ENCODE measurements at places on chromosomes 1 and 21.

DNA sequence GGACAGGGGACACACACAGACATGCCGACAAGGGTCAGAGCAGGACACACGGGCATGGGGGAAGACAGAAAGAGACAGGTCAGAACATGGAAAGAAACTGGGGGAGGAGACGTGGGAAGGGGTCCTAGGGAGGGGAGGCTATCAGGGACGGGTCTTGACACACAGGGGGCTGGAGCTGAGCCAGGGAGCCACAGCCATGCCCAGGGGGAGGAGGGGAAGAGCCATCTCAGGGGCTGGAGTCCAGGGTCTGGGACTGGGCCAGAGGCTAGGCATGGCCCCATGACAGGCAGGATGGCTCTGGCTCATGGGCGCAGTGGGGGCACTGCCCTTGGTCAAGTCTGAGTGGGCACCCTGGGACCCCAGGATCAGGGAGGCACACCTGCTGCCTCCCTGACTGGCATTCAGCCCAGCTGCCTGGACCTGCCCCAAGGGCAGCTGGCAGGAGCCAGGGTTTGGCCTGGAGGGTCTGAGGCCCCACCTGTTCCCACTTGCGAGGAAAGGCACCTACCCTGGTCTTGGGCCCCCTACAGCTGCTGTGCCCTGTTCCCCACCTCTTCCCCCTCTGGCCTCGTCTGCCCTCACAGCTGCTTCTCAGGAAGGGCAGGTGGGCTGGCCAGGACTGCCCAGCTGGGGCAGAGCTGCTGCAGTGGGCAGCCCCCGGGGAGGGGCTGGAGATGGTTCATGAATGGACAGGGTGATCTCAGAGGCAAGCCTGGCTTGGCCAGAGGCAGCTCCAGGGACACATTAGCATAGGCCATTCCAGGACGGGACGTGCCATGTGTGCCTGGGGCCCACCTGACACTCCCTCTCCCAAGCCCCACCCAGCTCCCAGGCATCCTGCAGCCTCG, 42.9 kb downstream of the HSPG2 start:
- no peaks in the 10 kb centered on the region for H3K4me1 ChIP-seq
- no peak overlapping the region for H3K27ac ChIP-seq
- DNase-seq, result no peak
- H3K27me3 ChIP-seq, result no peaks in the 10 kb centered on the region

DNA sequence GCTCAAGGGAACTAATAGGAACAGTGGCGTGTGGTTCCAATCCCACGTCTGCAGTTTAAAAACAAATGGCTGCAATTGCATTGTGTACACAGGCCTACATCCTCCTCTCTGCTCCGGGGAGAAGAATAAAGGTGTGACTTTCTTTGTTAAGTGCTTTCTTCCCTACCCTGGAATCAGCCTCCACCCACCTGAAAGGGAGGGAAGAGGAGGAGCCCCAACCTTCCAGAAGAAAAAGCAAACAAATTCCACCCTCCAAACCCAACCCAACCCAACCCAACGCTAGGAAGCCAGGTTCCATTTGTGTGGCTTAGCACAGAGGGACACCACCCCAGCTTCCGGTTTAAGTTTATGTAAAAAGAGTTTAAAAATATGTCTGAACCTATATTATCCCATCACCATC, 11.8 kb upstream of the BACE2 start:
- no peaks in the 10 kb centered on the region for H3K36me3 ChIP-seq
- H3K27ac ChIP-seq, result no peak overlapping the region
- no peaks in the 10 kb centered on the region for H3K27me3 ChIP-seq
- no peak overlapping the region for H3K4me3 ChIP-seq
- DNase-seq, result no peak

DNA sequence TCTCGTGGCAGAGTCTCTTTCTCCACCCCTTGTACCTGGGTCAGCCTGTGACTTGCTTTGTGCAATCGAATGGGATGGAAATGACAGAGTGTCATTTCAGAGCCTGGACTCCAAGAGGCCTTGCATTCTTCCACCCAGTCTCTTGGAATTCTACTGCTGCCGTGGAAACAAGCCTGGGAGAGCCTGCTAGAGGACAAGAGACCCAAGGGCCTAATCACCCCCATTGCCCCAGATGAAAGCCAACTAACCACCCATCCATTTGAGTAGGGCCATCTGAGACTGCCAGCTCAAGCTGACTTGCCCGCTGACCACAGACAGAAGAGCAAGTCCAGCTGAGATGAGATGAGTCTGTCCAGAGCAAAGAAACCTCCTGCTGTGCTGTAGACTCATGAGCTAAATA, 201.6 kb downstream of the PTPRU start:
- H3K27me3 ChIP-seq, result no peaks in the 10 kb centered on the region
- DNase-seq, result no peak
- no peaks in the 10 kb centered on the region for H3K36me3 ChIP-seq
- no peaks in the 10 kb centered on the region for H3K4me1 ChIP-seq
- H3K27ac ChIP-seq, result no peak overlapping the region

GRCh38 chr21:32604464-32604863, 7.7 kb downstream of the CFAP298 start:
- no peak for DNase-seq
- H3K27ac ChIP-seq, result no peak overlapping the region
- peaks cover 66% of the 10 kb centered on the region for H3K36me3 ChIP-seq
- no peak overlapping the region for H3K4me3 ChIP-seq
- no peaks in the 10 kb centered on the region for H3K27me3 ChIP-seq

DNA sequence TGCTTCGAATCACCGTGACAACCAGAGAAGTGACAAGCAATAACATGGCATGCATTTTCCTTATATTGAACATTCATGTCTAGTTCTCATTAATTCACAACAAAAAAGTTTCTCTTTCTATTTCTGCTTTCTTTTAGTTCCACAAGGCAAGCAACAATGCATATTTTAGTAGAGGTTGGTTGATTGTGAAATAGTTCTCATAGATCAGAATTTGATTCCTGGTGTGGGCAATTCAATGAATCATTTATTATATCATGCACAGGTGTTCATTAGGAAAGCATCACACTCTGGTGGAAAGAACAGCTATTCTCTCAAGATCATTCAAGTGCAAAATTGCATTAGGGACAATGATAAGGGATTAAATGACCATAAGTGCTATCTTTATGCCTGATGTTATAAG, 980.9 kb downstream of the BRINP3 start:
- no peaks in the 10 kb centered on the region for H3K36me3 ChIP-seq
- H3K4me3 ChIP-seq, result no peak overlapping the region
- no peak for DNase-seq
- no peaks in the 10 kb centered on the region for H3K4me1 ChIP-seq
- H3K27me3 ChIP-seq, result no peaks in the 10 kb centered on the region

DNA sequence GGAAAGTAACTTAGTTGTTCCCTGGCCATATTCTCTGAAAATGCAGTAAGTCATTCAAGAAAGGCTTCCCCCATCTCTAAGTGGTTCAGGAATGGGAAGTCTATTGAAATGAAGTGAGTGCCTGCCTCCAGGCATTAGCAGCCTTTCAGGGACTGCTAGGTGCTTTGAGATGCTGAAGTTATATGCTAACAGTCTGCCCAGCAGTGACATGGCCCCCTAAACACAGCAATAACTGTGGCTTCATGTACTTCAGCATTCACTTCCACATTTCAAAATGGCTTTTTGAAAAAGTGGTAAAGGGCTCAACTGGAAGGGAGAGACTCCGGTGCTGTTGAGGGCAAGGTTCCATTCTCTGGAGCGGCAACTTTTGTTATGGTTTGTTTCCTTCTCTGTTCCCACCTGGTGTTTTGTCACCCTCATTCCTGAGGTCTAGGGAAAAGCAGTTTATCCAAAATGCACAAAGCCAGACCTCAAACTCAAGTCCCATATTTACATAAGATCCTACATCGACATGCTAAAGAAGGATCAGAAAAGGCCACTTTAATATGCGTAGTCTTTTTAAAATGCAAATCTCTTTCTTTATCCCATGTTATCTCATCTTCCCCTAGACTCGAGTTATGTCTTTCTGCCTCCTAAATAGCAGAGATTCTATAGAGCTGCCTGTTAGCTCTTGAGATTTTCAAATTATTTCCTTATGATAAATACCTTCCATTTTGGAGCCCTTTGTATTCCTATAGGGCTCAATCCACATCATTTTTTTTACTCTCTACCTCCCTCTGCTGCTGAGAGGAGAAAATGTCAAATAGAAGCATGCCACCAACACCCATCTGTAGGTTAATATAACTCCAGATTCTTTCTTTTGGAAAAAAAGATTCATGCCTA, 34.2 kb upstream of the LRRC8C start:
- peak; percentile 43 for DNase-seq
- no peaks in the 10 kb centered on the region for H3K36me3 ChIP-seq
- H3K4me3 ChIP-seq, result no peak overlapping the region
- no peaks in the 10 kb centered on the region for H3K27me3 ChIP-seq

GRCh38 chr1:44012941-44013609, 18.2 kb downstream of the SLC6A9 start:
- H3K4me1 ChIP-seq, result no peaks in the 10 kb centered on the region
- no peaks in the 10 kb centered on the region for H3K27me3 ChIP-seq
- no peak overlapping the region for H3K27ac ChIP-seq
- no peaks in the 10 kb centered on the region for H3K36me3 ChIP-seq
- DNase-seq, result no peak

DNA sequence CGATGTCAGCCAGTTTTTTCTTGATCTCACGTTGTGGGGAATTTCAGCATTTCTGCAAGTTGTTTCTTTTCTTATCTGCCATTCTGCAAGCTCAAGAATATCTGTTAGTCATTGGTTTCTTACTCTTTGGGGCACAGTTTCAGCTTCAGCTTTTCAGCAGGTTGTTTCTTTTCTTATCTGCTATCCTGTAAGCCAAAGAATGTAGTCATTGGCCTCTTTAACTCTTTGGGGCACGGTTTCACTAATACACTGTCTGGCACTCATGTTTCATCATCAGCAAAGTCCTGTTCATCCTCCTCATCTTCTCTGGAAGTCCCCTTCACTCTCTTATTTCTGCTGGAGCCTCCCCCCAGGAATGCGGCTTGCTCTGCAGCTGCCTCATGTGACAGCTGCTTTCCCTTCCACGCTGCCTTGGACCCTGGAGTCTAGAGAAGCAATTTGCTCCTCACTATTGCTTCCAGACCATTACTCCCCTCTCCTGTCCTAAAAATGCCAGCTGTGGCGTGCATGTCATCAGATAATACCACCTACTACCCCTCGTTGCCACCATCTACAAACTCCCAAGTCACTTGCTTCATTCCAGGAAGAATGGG, 67.0 kb upstream of the CACNA1E start:
- DNase-seq, result no peak
- H3K27me3 ChIP-seq, result no peaks in the 10 kb centered on the region
- no peak overlapping the region for H3K27ac ChIP-seq
- no peak overlapping the region for H3K4me3 ChIP-seq
- no peaks in the 10 kb centered on the region for H3K4me1 ChIP-seq

DNA sequence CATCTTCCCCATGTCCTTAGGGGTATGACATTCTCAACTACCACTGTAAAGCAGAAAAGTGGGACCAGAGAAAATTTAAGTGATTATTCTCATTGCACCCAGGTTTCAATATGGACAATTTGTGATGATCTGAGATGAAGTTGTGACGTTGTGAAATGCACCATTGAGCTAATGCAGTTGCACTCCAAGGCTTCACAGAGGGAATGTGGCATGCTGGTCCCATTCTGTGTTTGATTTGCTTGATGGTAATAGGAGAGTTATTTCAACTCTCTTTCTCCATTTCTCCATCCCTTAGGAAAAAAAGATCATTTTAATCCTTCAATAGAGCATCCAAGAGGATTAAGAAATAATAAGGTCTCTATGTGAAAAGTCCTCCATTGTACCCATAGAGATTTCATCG, 136.6 kb downstream of the SLC30A10 start:
- no peak overlapping the region for H3K4me3 ChIP-seq
- H3K4me1 ChIP-seq, result no peaks in the 10 kb centered on the region
- H3K36me3 ChIP-seq, result no peaks in the 10 kb centered on the region
- no peaks in the 10 kb centered on the region for H3K27me3 ChIP-seq

DNA sequence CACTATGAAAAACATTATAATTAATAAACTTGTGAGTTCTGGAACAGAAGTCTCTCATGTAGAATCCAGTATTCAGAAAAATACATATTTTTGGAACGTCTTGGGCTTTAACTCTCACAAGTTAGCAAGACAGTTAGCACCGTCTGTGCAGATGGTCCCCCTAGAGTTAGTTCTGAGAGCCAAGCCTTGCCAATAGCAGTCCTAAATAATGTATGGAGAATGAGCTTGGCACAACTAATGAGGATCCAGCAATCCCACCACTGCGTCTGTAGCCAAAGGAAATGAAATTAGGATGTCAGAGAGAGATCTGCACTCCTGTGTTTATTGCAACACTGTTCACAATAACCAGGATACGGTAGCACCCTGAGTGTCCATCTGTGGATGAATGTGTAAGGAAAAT, 54.6 kb upstream of the VAMP3 start:
- DNase-seq, result no peak
- H3K27me3 ChIP-seq, result no peaks in the 10 kb centered on the region
- no peak overlapping the region for H3K4me3 ChIP-seq
- H3K27ac ChIP-seq, result no peak overlapping the region
- no peaks in the 10 kb centered on the region for H3K36me3 ChIP-seq

DNA sequence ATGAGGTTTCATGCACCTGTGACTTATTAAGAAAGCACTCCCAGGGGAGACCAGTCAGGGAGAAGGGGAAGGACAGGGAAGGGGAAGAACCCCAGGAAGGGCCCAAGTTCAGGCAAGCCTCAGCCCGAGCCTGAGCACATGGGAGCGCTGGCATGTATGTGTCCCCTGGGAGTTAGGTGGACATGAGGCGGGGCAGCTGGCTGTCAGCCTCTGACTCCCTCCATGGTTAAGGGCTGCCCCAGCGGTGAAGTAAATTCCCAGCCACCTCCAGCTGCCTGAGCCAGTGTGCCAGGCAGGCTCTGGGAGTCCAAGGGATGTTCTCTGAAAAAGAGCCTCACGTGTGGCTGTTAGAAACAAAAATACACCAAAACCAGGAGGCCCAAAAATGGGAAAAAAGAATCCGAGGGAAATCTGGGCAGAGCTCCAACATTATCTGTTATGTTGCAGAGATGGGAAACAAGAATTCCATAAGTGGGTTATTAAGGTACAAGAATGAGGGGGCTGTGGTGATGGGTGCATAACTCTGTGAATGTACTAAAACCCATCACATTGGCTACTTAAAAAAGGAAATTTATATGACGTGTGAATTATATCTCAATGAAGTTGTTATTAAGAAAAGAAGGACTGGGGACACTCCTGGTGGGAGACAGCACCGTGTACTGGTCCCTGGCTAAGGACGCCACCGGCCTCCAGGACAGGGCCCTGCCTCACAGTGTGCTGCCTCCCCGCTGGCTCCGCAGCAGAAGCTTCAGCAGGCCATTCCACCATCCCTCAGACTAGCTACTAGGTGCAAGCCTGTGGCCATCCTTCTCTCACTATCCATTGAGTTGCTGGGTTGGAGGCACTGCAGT, 18.7 kb downstream of the DMRTB1 start:
- H3K4me3 ChIP-seq, result no peak overlapping the region
- no peak for DNase-seq
- H3K27ac ChIP-seq, result no peak overlapping the region
- no peaks in the 10 kb centered on the region for H3K36me3 ChIP-seq

- no peak overlapping the region for H3K4me3 ChIP-seq
- DNase-seq, result no peak
- H3K27ac ChIP-seq, result no peak overlapping the region
- no peaks in the 10 kb centered on the region for H3K27me3 ChIP-seq
These were observed 30.4 kb downstream of the PLXNA2 start for GRCh38 chr1:208213786-208214185.

GRCh38 chr1:220207411-220207810, 64.8 kb downstream of the RAB3GAP2 start:
- H3K27me3 ChIP-seq, result no peaks in the 10 kb centered on the region
- DNase-seq, result no peak
- no peak overlapping the region for H3K4me3 ChIP-seq
- no peaks in the 10 kb centered on the region for H3K4me1 ChIP-seq
- H3K36me3 ChIP-seq, result peaks cover 31% of the 10 kb centered on the region

GRCh38 chr1:32215629-32216480, 6.3 kb downstream of the TMEM234 start:
- peak; percentile 45 for DNase-seq
- H3K4me3 ChIP-seq, result no peak overlapping the region
- peaks cover 17% of the 10 kb centered on the region for H3K4me1 ChIP-seq
